ENCODE measurements at places on chromosomes 7 and 10.

DNA sequence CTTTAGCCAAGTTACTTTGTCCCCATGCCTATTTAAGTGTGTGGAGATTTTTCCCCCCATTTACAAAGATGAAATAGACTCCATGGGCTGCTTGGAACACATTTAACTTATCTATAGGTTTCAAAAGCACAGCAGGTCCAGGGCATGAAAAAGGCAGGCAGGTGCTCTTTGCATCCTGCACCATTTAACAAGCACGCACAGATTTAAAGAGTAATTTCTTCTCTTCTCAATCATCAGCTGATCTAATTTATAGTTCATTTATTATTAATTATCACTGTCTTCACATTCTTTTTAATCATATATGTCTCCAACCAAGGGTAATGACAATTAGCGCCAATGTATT, 156.8 kb downstream of the CACNA2D1 start:
- DNase-seq, result no peak

DNA sequence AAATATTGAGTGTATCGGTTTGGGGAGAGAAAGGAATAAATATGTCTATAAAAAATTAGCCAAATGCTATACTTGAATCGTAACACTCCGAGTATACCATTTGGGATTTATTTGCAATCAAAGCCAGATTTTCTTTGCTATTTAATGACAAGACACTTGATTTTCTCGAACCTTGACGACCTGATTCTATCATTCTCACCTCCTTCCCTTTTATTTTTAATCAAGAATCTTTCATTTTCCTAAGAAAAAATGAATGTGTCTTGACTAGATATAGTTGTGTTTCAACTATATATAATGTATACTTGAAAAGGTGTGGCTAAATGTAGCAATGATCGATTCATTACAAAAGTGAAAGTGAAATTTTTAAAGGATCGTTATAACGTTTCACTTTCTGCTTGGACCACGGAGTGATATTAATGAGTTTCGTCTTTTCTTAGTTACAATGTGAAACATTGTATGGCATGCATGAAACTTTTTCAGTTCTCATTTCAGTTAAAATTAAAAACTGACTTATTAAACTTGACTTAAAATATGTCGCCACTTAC, 562 bp downstream of the NUB1 start:
- no peak for DNase-seq

DNA sequence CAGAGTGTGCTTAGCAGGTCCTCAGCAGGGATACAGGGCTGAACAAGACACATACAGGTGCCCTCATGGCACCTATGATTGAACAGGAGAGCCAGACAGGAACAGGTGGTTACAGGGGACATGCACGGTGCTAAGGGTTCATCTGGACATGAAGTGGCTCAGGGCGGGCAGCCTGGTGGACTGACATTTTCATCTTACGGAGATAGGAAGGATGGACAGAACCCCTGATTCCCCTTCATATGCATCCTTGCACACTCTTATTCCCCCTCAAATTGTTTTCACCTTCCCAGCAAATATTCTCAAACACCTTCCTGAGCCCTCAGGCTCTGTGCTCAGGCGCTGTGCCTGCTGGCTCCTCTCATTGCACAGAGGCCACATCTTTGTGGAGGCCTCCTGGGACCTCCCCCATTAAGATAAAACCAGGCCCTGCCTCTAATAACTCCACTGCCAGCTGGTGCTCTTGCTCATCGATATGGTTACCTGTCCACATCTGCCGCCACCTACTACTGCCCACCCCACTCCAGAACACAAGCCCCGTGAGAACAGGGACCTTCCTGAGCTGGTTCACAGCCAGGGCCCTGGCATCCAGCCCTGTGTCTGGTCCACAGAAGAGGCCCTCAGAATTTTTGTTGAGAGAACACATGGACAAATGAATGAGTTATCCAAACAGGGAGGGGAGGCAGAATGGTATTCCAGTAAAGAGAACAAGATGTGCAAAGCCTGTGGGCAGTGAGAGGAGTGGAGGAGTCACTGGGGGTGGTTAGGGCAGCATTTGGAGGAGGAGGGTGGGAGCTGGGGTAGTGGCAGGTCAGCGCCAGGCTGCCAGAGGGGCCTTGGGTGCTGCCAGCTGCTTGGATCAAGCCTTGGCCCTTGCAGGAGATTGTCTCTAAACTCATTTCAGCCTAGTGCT, 68.9 kb upstream of the AQP1 start:
- peak; percentile 35 for DNase-seq

GRCh38 chr10:104036069-104036384, 49.7 kb downstream of the COL17A1 start:
- DNase-seq, result no peak

DNA sequence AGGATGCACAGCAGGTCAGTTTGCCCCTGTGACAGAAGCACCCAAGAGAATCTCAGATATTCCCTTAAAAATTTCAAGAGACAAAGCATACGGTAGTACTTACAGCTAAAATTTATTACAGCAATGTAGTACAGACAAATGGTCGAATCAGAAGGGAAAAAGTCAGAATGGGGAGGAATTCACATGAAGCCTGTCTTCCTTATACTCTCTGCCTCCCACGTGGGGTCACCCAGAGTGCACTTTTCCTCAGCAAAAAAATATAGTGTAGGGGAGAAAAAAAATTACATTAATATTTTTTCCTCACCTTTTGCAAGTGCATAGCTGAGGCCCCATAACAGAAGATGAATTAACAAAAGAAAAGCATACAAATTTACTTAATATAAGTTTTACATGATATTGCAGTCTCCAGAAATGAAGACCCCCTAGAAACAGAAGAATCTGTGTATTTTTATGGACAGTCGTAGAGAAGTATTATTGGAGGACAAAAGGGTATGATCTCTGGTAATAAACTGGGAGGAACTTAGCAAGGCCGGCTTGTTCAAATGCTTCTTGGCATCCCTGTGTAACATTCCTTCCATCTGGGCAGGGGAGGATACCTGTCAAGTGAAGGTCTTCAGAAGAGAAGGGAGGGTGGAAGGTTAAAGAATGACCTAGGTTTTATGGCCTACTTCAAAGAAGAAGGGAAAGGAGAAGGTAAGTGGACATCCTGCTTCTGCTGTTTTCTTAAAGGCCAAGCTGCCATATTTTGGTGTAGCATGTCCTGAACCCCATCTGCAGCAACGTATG, 270.6 kb upstream of the MAGI2 start:
- DNase-seq, result no peak

GRCh38 chr10:7245505-7245904, 165.3 kb downstream of the SFMBT2 start:
- no peak for DNase-seq

DNA sequence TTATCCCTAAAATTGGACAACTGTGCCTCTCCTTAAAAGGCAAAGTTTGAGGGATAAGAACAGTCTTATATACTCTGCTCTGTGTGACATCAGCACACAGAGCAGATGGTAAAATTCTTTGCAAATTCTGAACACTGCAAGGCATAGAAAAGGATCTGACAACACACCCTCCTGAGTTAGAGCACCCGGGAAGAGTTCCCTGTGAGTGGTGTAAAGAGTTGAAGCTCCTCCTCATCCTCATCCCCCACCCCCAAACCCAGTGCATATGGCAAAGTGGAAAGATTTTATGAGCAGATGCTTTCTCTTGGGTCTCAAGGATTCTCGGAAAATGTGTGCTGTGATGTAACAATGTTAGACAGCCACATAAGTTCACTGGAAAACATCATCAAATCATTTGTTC, 40.0 kb upstream of the DGKI start:
- no peak for DNase-seq

DNA sequence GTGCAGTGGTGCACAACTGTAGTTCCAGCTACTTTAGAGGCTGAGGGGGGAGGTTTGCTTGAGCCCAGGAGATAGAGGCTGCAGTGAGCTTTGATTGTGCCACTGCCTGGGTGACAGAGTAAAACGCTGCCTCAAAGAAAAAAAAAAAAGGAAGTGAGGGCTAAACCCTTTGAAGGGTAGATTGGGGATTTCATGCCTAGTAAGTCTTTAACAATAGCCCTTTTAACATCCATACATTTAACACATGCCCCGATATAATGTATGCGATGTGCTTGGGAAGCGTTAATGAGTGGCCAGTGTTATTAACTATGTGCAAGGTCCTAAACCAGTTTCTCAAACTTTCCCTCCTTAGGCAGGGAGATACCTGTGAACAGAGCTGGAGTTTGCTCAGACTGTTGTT, 229.2 kb upstream of the HPS1 start:
- DNase-seq, result no peak

DNA sequence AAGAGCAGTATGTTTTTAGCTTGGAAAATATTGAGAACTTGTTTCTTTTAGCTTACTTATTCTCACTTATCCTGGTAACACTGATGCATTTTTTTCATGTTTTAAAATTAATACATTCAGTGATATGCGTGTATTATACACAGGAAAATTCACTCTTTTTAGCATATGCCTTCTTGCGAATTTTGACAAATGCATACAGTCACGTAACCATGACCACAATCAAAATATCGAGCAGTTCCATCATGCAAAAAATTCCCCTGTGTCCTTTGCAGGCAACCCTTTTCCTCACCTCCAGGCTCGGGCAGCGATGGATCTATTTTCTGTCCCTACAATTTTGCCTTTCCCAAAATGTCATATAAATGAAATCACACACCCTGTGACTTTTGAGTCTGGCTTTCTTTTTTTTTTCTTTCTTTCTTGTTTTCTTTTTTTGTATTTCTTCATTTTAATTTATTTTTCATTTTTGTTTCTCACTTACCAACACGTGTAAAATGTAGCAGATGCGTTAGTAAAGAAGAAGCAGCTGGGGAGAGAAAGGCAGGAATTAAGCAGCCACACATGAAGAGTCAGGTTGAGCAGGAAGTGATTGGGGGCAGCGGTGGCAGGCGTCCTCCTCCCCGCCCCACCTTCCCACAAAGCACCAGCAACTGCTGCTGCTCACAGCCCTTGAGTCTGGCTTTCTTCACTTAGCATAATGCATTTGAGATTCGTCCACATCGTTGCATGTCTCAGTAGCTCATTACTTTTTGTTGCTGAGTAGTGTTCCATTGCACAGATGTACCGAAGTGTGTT, 29.9 kb downstream of the ADRB1 start:
- no peak for DNase-seq

Data from left lobe of liver (tissue), 2 donors.